Stimulated activated CD8-positive, alpha-beta memory T cell treated with anti-CD3 and anti-CD28 coated beads, Interleukin-4, amount 100 ng/mL, for 48 hours (primary cell): ENCODE measurements at places on chromosomes 11 and 22.

DNA sequence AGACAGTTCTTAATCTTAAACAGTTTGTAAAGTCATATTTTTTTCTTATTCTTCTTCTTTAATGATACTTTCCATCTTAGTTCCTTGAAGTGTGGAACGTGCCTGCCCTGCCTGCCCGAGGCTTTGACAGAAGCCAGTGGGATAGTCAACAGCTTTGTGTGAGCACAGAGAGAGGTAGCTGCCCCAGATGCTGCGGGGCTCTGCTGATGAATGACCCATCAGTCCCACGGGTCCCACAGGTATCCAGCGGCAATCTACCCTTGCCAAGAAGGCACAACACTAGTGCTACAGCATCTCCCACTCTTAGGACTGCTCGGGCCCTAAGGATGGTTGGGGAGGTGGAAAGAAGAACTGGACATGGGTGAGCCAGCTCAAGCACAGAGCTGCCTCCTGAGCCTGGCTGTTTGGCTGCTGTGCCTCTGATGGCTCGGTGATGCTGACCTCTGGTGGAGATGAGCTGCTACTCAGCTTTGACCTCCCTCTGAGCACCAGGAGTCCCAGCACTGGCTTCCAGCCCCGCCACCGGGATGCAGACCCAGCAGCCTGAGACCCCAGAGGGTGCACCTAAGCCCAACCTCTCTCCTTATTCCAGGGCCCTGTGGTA is 11.8 kb upstream of the APLNR start:
- peak; percentile 47 for DNase-seq

DNA sequence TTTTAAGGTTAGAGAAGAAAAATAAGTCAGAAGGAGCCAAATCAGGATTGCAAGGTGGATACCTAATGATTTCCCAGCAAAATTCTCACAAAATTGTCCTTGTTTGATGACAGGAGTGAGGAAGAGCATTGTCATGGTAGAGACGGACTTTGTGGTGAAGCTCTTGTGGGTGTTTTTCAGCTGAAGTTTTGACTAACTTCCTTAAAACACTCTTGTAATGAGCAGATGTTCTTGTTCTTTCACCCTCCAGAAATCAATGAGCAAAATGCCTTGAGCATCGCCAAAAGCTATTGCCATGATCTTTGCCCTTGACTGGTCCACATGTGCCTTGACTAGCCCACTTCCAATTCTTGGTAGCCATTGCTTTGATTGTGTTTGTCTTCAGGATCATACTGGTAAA is 20.0 kb downstream of the CALCB start:
- no peak for DNase-seq

GRCh38 chr11:44604171-44604581 is 38.7 kb downstream of the CD82 start:
- DNase-seq = no peak

- DNase-seq = no peak
Observed at GRCh38 chr11:28702871-28703270, 594.7 kb downstream of the METTL15 start.

GRCh38 chr11:108559904-108560303 is 33.7 kb downstream of the EXPH5 start:
- no peak for DNase-seq
